ENCODE measurements at places on chromosomes 3 and 15.

DNA sequence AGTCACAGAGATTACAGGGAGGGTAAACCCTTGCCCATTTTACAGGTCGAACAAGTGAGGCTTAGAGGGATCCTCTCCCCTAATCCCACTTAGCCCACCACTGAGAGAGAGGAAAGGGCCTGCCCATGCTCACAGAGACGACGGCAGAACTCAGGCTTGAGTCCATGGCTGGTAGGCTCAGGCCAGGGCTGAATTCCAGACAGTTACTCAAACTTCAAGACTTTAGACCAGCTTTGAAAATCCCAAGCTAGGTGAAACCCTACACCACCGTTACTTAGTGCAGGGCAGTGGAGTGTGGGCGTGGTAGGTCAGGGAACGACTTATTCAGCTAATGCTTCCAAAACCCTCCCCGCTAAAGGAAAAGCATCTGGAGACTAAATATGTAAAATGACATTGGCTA, 16.4 kb downstream of the GRIP2 start:
- DNase-seq: no peak

- no peak for DNase-seq
Measured at GRCh38 chr15:73792415-73792814, 39.3 kb upstream of the INSYN1 start.

DNA sequence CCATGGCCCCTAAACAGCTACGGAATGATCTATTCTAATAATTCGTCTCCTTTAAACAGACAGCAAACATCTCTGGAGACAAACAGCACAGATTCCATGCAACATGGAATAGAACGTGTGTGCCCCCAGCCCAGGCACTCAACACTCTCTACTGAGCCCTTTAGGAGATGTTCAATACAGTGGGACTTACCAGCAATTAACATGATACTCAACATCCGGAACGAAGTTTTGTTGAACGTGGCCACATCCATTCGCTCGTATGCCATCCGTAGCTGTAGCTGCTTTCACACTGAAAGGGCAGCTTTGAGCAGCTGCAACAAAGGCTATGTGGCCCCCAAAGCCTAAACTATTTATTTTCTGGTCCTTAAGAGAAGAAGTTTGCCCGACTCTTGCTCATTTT, 3.5 kb downstream of the ADAMTS17 start:
- DNase-seq: no peak

DNA sequence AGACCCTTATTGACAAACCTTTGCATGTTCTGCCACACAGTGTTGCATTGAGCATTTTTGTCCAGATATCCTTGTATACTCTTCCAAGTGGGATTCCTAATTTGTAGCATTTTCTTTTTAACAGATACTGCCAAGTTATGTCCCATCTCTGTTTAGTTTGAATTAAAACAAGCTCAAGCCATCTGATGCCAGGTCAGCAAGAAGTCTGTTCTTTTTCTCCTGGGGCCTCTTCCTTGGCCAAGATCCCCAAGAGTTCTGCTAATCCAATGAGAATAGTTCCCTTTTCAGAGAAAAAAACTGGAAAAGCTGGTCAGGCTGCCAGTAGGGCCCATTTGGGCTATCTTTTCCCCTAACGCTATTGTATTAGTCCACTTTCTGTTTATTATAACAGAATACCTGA, 29.8 kb downstream of the GLDN start:
- DNase-seq: no peak

DNA sequence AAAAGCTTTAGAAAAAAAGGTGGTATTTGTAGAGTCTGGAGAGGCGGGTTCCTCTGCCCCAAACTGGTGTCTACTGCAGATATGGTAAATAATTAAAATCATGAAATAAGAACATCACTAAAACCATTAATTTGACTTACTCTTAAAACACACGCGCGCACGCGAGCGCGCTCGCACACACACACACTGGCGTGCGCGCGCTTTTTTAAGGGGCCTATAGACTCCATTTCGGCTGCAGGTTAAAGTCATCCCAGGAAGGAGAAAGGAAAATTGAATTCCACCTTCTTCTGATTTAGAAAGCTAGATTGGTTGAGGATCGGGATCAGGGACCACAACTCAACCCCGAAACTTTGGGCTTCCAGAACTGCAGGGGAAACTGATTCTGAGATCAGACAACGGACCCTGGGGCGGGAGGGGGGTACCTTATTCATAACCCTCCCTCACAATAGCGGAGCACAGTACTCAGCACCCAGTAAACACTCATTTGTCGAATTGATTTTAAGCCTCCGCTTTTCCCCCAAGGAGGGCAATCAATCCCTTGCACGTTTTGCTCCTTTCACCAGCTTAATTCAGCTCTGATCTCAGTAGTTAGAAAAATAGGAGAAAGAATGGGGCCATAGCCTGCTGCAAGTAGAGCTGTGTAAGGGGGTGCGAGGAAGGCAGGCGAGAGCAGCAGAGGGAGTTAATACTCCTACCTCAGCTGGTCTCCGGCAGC, 509 bp upstream of the LRRC3B start:
- no peak for DNase-seq

DNA sequence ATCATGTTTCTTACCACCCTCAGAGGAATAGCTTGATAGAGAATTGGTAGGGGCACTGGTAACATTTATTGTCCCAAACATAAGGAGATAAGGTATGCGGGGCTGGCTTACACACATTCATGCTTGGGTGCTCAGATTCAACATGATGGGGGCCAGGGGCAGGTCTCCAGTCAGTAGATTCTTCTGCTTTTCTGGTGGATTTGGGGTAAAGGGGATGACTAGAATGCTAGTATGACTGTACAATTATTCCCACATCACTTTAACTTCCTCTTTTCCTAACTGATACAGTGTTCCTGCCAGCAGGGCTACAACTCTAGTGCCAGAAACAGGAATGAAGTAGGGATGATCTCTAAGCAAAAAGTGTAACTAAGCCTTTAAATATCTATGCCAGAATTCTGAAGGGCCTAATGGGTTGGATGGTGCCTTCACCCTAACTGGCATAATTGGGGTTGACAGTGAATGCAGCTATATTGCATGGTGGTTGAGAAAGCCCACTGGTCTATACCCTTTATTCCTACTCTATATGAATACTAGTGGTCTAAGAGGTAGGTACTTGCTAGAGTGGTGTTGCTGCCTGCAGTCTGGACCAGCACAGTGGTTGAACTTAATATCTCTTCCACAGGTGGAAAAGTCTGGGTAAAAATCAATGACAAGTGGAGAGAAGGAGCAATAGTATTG, 117.4 kb downstream of the IL12A start:
- DNase-seq: no peak

DNA sequence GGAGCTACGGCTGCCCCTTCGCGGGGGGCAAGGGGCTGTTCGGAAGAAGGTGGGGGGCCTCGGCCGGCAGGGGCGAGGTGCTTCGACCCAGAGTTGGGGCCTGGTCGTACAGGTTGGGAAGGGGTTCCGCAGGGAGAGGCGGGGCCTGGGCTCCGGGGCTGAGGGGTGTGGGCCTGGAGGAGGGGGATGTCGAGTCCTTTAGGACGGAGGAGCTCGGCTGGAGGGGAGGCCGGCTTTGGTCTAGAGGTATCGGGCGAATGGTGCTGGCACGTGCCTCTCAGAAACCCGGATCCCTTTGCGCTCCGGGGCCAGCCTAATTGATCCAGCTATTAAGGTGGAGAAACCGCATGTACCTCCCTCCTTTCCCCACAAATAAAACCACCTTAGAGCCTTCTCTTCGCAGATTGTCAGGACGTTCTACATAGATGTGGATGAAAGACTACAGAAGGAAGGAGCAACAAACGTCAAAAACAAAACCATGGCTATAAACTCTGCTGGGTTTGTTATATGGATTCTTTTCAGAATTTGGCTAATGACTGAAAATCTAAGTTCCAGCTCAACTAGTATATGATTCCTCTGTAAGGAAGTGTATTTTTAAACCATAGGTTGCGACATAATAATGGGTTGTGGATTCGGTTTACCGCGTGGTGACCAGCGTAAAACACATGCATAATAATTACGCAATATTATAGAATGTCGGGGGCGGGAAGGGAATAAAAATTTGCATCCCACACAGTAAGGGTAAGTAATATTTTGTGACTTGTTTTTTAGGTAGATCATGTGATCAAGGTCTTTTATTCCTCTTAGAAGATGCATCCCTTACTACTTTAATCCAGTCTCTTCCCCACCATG, 644 bp upstream of the NGLY1 start:
- peak; percentile 10 for DNase-seq

GRCh38 chr3:194586836-194587235, 46.4 kb downstream of the TMEM44 start:
- DNase-seq: no peak

DNA sequence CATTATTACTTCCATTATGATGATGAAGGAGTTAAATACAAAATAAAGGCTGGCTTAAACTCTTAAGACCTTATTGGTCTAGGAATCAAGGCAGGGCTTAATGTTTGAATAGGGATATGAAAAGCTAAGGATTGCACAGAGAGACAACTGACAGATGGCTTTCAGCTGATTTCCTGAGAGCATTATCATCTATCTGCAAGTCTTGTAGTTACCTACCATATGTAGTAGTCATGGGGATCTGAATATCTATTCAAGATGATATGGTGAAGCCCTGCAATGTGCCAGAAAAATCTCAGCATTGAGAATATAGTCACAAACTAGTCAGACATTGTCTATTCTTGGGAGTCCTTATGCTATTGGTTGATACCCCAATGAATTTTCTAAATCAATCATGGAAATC, 47.5 kb upstream of the CHMP2B start:
- no peak for DNase-seq

DNA sequence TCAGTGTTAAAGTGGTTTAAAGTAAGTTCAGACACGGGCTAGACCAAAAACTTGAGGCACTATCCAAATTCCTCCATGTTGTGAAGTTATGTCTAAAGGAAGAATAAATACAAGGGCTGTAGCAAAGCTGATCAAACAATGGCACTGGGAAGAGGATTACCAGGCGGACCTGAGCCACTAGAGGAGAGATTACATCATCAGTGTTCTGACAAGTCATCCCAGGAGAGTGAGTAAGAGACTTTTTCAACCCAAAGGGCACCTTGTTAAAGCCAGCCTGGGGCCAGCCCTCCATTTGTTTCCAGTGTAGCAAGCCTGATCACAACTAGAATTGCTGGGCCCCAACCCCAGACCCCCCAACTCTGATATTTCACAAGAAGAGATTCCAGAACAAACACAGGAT, 166.9 kb downstream of the DCLK3 start:
- DNase-seq: no peak

- no peak for DNase-seq
Measured at GRCh38 chr3:182364323-182364722, 429.0 kb upstream of the ATP11B start.

DNA sequence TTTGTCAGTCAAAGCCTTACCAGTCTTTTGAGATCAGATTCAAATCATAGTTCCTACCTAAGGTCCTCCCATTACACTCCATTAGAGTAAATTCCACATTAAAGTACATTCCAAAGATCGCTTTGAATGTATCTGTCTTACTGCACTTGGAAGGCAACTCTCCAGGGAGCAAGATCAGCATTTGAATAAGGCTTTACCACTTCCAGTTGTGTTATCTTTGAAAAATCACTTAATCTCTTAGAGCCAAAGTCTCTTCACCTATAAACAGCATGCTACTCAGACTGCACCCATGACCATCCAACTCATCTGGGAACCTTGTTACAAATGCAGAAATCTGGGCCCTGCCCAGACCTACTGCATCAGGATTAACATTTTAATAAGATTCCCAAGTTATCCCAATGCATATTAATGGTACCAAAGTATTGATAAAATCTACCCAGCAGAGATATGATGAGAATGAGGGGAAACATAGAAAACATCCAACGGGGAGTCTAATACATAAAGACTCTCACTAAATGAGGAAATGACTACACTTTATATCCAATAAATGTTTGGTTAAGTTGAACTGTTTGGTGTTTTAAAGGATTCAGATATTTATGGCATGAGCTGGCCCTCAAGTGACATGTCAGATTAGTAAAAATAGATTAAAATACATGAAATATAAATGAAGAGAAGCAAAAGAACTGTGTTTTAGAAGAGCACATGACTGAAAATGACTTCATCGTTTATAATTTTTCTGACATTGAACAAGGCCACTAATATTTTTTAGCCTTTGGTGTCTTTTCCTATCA, 75.9 kb downstream of the TNIK start:
- no peak for DNase-seq

DNA sequence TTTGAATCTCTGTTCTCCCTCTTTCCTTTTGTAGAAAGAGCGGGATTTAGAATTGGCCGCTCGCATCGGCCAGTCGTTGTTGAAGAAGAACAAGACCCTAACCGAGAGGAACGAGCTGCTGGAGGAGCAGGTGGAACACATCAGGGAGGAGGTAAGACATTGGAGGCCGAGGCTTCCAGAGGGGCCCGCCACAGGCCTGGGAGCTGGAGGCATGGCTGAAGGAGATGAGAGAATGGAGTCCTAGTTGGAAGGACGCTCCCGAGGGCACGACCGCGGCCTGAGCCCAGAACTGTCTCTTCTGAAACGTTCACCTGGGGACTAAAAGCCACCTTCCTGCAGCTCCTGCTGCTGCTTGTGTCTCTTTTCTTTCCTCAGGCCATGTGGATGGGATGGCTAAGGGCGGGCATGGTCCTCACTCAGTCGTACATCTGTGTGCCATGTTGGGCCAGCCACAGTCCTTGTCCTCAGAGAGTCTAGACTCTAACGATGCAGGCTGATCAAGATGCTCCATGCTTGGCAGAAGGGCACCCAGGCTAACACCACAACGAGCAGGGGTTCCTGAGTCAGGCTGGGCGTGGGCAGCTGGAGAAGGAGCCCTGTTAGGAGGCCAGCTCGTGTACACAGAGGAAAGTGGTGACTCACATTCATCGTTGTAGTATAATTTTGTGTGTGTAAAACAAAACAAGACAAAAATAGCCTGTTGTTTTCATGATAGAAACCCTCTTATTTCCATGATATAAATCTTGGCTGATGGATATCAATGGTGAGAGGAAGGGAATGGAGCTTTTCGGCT, 81.1 kb downstream of the CCK start:
- DNase-seq: no peak

DNA sequence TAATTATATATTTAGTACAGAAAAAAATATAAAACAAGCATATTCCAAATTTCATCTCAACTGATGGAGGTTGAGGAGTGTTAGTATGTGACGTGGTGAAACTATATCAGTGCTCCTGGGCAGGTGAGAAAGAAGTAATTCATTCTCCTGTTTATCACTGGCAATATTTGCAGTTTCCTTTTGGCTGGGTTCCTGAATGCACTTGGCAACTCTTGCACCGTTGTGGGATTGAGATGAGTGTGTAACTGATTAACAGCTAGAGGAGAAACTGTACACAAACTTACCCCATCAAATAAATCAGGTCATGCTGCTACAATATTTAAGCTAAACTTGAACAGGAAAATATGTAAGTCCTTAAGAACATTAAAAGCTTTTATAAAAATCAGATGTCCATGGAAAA, 2.1 kb upstream of the ATP13A4 start:
- DNase-seq: no peak

GRCh38 chr3:154981201-154981600, 98.9 kb upstream of the MME start:
- no peak for DNase-seq

GRCh38 chr3:166444336-166444735, 607.1 kb upstream of the BCHE start:
- DNase-seq: no peak

GRCh38 chr3:169668072-169668956, 4.8 kb upstream of the MECOM start:
- no peak for DNase-seq

GRCh38 chr3:141056751-141057171, 5.6 kb downstream of the SPSB4 start:
- DNase-seq: no peak
